ENCODE measurements at places on chromosomes 4 and X. TPM values are rescaled to one million over a fixed set of nuclear protein-coding genes. Genes with fewer than 3 reads are reported as not detected.

STATH gene
- total RNA-seq, result not detected

TMSB15B gene
- 7.5 TPM for total RNA-seq

TMPRSS11D gene
- not detected for total RNA-seq

GABRA4 gene
- not detected for total RNA-seq

NPNT gene
- total RNA-seq, result not detected

GAGE1 gene
- not detected for total RNA-seq

NKX3-2 gene
- not detected for total RNA-seq
